ENCODE measurements at places on chromosomes 2 and 18.

- DNase-seq, result no peak
Observed at GRCh38 chr18:11392292-11392691, 217.1 kb upstream of the SLC35G4 start.

DNA sequence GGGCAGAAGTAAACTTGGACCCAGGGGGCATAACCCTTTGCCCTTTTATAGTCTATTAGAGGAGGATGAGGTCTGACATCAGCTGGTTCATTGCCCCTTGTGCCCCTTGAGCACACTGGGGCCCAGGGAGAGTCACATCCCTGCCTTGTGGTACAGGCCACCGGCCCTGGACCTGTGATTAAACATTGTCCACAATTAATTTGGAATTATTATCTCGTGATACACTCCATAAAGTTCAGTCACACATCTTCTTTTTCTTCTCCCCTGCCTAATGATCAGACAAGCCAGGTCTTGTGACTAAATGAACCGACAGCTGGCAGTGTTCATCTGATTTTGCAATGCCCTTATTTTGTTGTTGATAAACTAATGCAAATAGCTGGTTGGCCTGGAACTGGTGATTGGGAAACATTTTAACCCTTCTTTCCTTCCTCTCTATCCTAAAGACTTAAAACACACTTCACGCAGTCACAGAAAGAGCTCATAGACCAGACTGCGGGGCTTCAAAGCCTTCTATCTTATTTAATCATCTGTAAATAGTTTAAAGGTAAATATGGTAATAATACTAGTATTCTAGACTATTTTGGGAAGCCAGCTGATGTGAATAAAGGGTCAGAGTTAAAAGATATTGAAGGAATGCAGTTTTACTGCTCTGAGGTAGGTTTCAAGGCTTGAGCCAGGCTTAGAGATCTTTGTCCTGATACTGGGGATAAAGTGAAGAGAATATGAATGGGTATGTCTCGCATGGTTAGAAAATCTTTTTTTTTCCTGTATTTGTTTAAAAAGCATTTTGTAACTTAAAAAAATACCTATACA lies 13.4 kb downstream of the IL1R1 start:
- peak; percentile 77 for DNase-seq

DNA sequence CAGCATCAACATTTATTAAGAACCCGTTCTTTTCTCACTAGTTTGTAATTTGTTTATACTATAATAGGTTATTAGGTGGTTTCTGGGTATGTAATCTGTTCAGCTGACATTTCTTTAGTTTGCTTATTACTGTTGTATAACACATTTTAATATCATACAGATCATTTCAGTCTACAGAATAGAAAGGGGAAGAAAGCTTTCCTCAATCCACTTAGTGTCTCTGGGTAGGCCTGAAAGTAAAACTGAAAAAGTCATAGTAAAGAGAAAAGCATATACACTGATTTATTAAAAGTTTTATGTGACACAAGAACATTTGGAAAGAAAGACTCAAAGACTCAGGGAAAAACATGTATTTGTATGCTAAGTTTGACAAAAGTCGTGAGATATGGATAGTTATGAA lies 16.8 kb upstream of the KCNJ3 start:
- DNase-seq, result no peak

DNA sequence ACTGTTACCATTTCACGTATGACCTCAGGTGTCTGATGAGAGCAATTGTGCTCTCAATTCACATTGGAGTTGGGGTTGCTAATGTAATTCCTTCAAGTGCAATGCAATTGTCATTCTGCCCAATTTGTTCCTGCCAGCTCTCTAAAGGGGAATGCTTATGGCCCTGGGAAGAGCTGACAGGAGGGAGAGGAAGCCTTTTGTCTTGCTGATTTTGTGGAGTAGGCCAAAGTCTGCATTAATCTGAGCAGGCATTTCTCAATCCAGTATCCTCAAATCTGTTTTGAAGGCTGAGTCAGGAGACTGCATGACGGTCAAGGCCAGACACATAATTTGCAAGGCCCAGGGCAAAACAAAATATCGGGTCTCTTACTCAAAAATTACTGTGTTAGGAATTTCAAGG lies 326.4 kb upstream of the SPHKAP start:
- no peak for DNase-seq

DNA sequence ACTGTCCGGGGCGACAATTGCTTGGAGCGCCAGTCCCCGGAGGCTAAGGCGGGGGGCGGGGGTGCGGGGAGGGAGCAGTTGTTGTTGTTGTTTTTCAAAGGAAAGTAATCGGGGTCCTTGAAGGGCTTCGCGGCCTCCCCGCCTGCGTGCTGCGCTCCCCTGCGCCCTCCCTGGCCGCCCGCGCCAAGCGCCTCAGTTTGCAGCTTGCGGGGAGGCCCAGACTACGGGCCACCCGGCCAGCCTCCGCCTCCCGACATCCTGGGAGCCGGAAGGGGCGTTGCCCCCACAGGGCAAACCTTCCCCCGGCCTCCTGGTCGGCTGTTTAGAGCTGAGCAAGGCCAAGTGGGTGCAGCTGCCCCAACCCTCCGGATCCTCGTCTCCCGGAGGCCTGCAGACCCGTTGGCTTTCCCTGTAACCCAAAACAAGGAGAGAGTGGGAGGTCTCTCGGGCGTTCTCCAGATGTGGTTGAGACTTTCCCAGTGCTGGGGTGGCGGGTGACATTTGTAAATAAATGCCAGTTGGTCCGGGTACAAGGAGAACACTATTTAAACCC lies 3.7 kb upstream of the SIX3 start:
- DNase-seq, result no peak

GRCh38 chr2:17270894-17271293 lies 247.3 kb downstream of the RAD51AP2 start:
- DNase-seq, result peak; percentile 59

GRCh38 chr18:79069717-79070151 lies 540 bp downstream of the ATP9B start:
- DNase-seq, result peak; percentile 40

GRCh38 chr2:17615147-17615546 lies 74.7 kb downstream of the VSNL1 start:
- no peak for DNase-seq

DNA sequence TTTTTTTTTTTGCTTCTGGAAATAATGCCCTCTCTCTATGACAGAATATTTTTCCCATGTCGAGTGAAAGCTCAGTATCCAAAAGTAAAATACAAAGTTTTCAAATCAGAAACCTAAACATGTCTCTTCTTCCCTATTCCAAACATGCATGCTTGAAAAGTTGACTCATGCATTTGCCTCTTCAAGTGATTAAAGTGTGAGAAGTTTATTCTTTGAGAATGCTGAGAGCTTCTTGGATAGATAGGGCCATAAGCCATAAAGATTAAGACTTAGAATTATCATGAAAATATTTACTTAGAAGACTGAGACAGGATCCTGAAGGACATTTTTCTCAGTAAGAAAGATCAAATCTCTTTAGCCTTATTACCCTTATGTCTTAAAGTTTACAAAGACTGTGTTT lies 98.6 kb upstream of the EPB41L5 start:
- no peak for DNase-seq

- DNase-seq, result peak; percentile 77
Observed at GRCh38 chr18:56709463-56709862, 58.3 kb downstream of the WDR7 start.

DNA sequence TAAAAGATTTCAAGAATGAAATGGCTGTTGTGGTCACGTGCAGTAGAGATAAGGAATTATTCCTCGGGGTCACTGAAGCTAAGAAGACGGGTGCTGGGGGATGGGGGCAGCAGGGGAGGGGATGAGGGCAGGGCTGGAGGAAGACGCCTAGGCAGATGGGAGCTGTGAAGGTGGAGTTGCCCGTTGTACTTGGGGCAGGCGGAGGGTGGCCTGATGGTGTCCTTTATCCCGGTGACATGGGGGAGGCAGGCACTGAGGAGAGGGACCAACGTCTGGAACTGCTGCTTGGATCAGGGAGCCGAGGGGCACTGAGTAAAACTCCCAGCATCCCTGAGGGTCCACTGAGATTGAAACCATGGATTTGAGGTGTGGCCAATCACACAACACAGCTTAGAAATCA lies 64.9 kb downstream of the ZCCHC2 start:
- DNase-seq, result no peak

DNA sequence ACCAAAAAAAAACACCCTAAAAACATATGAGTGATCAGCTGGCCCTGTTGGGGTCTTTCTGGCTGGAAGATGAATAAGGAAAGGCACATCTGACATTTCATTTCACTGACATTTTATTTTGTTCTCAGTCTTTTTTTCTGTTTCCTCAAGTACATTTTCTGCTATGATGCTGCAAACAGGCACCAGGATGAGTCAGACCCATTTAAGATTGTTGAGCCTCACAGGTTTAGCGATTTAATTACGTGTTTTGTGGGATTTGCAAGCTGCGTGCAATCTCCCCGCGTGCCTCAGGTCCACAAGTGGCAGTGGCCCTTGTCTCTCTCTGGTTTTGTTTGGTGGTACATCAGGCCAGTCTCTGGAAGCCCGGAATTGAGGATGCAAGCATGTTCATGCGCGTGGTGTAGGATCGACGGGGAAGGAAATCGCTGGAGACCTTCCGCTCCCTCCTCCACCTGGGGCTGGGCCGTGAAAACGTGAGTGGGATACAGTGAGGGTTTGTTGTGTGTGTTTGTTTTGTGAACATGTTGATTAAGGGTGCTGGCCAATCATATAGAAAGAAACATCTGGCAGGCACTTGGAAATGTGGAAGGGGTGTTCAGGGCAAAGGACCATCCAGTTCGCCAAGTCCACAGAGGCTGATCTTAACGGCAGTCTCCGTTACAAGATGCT lies 120.2 kb upstream of the ZNF516 start:
- no peak for DNase-seq

- peak; percentile 87 for DNase-seq
Observed at GRCh38 chr2:96260387-96261260, 5.2 kb downstream of the TMEM127 start.

DNA sequence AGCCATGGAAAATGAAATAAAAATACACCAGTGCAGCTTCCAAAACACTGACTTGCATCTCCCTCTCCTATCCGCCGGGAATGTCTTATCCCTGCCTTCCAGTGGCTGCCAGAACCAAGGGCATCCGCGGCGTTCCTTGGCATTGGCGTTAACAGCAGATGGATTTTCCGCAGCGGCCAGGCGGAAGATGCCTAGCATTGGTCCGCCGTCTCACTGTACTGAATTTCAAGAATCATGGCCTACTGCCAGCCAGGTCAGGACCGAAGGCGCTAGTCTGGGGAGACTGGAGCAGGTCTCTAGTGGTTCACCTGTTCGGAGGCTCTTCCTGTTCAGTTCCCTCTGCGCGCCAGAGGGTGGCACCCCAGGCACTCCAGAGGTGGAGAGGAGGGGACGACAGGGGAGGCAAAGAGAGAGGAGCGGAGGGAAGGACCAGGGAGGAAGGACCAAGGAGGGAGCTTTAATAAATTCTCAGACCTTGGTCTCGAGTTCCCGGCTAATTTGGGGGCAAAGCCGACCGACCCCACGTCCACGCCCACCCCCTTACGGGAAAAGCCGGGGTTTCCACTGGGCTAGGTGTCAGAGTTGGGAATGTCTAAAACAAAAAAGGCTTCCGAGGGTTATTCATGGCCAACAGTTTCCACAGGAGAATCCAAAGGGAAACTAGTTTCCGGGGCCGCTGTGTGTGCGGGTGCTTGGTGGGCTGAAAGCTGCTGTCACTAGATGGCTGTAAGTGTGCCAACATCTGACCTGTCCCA lies 3.7 kb upstream of the BCL2L11 start:
- DNase-seq, result peak; percentile 86

DNA sequence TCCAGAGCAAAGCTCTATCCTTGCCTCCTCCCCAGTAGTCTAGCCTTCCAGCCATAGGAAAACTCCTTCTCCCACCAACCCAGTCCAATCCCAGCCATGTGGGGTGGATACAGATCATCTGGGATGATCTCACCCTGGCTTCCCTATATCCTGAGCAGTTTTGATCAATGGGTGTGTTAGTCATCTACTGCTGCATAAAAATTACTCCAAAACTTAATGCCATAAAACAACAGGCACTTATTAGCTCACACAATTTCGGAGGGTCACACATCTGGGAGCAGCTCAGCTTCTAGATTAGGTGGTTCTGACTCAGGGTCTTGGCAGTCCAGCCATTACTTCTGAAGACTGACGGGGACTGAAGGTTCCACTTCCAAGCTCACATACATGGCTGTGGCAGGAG lies 190.4 kb downstream of the SPP2 start:
- DNase-seq, result no peak

DNA sequence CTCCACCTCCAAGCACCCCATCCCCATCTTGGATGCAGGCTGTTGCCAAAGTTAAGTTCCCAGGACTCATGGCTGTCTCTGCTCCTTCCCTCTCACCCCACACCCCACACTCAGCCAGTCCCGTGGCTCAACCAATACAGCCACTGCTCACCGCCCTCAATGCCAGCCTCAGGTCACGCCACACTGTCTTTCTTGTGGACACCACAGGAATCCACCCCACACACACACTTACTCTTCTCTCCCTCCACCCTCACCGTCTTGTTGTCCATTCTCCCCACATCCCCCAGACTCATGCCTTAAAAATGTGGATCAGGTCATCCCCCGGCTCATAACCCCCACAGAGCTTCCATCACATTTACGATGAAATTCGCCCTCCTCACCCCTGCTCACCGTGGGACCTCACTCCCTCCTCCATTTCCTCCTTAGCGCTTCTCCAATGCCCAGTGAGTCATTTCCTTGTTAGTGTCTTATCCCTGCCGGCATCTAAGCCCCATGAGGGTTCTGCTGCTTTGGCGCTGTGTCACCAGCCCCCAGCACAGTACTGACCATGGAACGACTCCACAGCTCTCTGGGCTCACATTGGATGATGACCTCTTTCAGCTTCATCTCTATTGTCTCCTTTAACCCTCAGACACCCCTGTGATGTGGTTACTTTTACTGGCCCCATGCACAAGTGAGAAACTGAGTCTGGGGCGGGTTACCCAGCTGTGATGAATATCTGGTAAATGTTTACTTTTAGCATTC lies 13.8 kb downstream of the MLPH start:
- peak; percentile 29 for DNase-seq

DNA sequence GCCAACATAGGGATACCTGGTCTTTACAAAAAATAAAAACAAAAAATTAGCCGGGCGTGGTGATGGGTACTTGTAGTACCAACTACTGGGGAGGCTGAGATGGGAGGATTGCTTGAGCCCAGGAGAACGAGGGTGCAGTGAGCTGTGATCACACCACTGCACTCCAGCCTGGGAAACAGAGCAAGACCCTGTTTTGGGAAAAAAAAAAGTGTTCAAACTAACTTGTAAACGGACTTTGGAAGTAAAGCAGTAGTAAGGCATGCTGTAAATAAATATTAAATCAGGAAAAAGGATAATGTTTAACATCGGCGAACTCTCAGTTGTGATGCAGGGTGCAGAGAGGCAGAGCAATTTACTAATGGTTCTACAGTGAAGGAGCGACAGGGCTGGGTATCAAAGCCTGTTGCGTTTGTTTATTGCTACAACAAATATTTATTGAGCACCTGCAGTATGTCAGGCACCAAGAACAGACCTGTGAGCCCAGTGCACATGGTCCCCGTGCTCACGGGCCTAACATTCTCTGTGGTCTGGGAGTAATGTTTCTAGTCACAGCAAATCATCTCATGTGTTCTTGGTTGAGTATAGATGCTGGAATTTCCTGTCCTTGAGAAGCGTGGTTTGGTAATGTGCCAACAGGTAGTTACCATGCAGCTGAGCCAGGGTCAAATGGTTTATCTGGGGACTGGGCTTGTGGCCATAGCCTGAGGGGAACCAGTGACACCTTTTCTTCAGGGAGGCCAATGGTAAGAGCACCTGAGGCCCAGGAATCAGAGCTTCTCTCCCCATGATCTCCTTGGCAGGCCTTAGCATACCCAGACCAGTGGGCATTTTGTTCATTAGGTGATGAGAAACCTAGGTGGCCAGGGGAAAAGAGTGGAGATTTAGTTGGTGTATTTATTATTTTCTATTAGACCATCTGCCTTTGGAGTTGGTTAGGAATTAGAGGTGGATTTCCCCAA lies 27.9 kb upstream of the GREB1 start:
- no peak for DNase-seq

GRCh38 chr2:28644760-28645159 lies 106.9 kb upstream of the PPP1CB start:
- DNase-seq, result no peak
